ENCODE measurements at places on chromosomes 12 and 14. TPM values are rescaled to one million over a fixed set of nuclear protein-coding genes. Genes with fewer than 3 reads are reported as not detected.

- peak; percentile 83 for DNase-seq
These were observed 13.4 kb upstream of the ALDH2 start for GRCh38 chr12:111753144-111753881.

- no peak for DNase-seq
These were observed 63.0 kb upstream of the BTG1 start for GRCh38 chr12:92208613-92209121.

DNA sequence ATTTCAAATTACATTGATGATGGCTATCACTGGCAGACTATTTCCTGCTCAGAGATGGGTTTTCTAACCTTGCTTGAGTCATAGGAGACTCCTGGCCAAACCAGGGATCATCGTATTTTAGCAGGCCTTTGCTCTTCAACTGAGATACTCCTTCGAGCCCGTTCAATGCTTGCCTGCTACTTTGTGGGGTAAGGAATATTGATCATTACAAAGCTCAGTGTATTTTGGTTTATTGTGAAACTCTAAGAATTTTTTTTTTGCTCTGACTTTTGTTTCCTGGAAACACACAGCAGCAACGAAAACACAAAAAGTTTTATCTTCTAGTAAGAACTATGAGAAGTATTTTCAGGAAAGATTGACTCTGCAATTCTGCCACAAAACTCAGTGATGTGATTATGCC lies 4.1 kb downstream of the GPRC5D start:
- DNase-seq = no peak

DNA sequence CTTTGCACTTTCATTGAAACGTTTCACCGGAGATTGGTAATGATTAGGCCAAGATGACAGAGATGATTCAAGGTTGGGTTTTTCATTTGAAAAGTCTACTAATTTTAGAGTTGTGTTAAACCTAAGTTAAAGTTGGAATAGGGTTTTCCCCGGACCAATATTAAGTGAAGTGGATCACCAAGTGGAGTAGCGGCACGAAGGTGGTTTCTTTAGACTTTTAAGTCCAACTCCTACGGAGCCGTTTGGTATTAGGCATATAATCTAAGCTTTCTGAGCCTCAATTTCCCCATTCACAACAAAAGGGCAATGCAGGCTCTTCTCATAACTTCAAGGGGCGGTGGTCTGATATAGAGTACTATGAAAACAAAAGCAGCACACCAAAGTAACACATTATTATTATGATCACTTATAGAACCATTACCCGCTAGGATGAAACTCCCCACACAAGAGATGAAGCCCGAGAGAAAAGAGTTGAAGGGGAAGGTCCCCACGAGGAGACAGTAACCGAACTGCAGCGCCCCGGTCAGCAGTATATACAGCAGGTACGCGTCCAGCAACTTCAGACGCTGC lies 413 bp downstream of the DAD1 start:
- DNase-seq = no peak

FGFR1OP2 gene
- polyA plus RNA-seq = 28.6 TPM

DNA sequence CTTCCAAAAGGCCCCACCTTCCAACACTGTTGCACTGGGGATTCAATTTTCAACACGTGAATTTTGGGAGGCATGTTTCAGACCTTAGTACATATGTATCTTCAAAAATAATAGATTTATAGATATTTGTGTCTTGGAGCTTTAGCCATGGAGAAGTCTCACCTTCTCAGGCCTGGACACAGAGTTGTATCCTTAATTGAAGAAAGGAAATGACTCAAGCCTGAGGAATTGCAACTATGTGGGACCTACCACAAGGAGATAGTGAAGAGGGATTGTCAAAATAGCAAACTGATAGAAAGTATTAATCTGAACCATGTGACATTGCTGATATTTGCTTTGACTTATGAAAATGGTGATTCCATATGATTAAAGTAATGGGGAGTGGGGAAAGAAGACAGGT lies 89.8 kb downstream of the ACSS3 start:
- DNase-seq = no peak

GRCh38 chr14:45065540-45065939 lies 18.4 kb upstream of the PRPF39 start:
- no peak for DNase-seq

- DNase-seq = no peak
These were observed 56.4 kb downstream of the TMEM132C start for GRCh38 chr12:128323145-128323920.

DNA sequence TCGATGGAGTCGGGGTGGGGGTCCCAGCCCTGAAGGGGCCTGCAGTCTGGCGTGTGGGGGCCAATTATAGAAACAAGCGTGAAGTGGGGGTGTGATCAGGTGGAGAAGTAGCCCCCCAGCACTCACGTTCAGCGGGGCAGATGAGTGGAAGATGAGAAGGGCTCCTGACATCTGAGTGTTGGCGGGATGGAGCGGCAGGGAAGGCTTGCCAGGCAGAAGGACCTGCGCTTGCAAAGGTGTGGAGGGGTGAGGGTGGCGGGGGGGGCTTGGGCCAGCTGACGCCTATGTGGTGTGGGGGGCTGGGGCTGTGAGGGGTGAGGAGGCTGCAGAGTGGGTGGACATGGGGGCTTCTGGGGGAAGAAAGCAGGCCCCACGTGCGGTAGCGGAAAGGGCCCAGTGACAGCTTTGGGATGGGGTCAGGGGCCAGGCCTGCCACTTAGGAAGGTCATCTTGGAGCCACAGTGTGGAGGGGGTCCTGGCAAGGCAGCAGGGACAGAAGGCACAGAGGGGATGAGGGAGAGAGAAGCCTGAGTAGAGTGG lies 22.2 kb upstream of the BEGAIN start:
- no peak for DNase-seq

- no peak for DNase-seq
These were observed 37.7 kb downstream of the LRRC74A start for GRCh38 chr14:76863724-76864407.

Data from kidney (tissue), 22 donors.